ENCODE measurements at places on chromosomes 1 and 21.
A peak's percentile ranks its signal among the peaks of the same experiment; 100 is the strongest.

- peak; percentile 72 for DNase-seq
Measured at GRCh38 chr1:235160383-235160956, 580 bp downstream of the RBM34 start.

DNA sequence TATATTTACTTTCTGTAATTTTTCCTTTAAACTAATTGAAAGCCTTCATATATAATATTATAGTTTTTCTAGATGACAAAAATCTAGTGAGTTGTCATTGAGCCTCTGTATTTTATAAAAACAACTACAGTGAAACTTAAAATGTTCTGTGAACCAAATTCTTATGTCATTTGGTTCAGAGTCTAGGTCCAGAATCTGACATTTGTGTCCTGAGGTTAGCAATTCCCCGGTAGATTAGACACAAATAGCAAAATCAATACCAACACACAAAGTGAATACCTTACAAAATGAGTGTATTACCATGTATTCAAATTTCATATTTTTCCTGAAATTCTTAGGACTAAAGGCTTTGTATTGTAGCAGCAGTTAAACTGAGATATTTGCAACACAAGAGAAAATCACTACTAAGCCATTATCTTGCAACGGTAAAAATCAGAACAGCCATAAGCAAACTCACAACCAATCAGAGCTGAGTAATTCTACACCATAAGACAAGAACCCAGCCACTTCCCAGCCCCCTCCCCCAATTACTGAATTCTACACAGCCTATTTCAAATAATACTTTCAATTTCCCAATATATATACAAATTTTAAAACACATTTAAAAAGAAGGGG is 573.5 kb downstream of the SMYD3 start:
- DNase-seq = no peak

DNA sequence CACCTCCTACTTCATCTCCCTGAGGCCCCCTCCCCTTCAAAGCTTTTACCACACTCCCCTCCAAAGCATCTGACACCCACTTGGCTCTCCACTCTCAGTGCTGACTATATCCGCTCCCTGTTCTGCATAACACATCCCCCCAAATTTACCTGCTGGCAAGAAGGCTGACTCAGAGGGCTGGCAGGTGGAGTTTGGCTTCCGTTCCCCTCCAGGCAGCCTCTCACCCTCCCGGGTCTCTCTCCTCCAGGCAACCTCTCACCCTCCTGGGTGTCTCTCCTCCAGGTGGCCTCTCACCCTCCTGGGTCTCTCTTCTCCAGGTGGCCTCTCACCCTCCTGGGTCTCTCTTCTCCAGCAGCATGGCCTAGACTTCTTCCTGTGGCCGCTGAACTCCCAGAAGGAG is 562.1 kb downstream of the NPHP4 start:
- no peak for DNase-seq

DNA sequence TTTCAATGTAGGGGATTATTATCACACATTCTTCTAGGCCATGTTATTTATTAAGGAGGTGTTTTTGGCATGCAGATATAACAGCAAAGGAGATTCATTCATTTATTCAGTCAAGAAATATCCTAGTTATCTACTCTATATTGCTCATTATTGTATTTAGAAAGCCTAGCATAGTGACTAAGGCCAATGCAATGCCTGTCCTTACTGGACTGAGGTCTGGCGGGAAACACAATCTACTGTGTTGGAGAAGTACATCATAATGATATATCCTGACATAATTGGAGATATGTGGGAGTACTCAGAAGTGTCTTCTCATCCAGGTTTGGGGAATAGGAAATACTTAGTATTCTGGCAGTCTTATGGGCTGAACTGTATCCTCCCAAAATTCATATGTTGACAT is 421.5 kb upstream of the USP24 start:
- no peak for DNase-seq

GRCh38 chr1:6434186-6434585 is 9.6 kb downstream of the ESPN start:
- DNase-seq = no peak

DNA sequence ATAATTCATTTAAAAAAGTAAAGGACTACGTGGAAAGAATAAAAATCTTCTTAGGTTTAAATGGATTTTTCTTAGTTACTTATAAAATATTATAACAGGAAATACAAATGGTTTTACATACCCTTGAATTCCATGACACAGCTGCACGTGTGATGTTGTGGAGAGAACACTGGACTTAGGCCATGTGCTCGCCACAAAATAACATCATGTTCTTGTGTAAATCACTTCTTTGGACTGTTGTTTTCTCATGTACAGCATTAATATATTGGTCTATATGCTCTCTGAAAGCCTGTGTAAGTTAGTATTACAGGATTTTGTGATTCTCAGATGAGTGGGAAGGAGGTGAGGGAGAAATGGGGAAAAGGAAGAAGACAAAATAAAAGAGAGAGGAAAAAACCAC is 228.2 kb downstream of the DNM3 start:
- DNase-seq = peak; percentile 62

GRCh38 chr1:208595745-208596144 is 351.6 kb upstream of the PLXNA2 start:
- peak; percentile 70 for DNase-seq

DNA sequence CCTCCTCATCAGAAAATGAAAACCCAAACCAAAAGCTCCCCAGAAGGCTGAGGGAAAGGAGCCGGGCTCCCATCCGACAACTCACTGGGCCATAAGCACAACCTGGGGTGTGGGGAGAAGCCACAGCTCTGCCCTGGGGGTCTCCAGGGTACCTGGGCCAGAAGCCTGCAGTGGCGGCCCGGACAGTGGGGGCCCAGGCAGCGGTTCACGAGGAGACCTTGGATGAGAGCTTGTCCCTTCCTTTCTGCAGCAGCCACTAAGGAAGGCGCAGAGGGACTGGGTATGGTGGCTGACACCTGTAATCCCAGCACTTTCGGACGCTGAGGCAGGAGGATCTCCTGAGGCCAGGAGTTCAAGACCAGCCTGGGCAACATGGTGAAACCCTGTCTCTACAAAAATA is 17.5 kb upstream of the TRAPPC10 start:
- no peak for DNase-seq

DNA sequence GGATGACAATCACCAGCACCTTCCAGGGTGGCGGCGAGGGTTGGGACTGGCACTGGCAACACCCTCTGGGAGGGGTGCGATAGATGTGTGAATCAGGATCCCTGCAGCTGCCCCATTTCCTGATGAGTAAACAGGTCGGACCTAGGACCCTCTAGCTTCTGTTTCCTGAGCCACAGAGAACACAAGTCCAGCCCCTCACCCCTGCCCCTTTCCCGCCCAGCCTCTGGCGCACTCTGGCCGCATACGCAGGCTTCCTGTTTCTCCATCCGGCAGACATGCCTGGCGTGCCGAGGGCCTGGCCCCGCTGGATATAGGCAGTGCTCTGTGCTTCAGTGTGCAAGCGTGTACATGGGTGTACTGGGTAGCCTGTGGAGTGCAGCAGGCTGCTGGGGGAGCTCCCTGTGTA is 4.6 kb downstream of the PEAR1 start:
- peak; percentile 86 for DNase-seq

GRCh38 chr1:115340879-115341278 is 2.8 kb upstream of the NGF start:
- DNase-seq = peak; percentile 44

DNA sequence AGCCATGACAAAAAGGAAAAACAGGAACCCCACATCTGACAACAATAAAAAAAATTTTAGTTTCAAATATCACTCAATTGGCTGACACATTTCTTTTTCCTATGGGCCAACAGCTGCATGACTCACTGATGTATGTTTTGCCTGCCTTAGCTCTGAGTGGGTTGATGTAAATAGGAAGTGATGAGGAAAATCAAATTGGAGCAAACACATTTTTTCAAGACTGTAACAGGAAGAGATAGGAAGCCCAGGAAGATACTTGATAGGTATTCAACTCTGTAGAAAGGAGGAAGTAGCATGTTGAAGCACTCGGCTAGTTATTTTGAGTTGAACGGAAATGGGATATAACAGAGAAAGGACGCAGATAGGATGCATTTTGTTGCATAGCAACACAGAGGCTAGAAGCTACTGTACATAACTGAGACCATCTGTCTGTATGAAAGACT is 168.0 kb upstream of the NR5A2 start:
- DNase-seq = peak; percentile 81

DNA sequence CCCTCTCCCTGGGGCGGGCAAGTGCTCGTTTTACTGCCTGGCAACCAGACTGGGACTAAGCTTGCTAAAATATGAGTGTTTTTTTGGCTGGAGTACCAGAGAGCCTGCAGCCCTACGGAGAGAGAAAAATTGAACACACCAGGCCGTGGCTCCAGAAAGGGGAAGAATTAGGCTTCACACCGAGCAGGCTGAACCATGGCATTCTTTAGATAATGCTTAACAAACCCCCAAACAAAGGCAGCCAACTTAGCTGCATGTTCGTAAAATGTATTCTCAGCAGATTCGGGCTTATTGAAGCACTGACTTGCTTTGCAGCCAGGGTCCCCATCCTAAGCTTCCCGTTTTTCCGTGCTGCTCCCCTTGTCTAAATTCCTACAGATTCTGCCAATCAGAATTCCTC is 76.6 kb downstream of the LMX1A start:
- no peak for DNase-seq

DNA sequence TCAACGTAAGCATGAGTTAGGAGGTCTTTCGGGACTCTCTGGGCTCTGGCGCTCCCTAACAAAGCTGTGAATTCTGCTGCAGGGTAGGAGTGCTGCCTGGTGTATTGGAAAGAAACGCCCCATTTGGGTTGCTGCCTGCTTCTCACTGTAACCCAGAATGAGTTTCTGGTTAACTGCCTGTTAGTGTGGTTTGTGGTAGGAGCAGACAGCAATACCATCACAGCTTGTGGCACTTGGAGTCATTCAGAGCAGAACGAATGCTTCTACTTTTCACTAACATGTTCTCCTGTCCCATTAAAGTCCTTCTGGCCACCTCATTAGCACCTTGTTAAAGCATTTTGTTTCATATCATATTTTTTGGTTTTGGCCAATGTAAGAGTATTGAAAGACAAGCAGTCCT is 18.1 kb downstream of the MAP3K7CL start:
- DNase-seq = peak; percentile 65
